NCI-H2107 (cell line): ENCODE measurements at places on chromosomes 6 and 20.

DNA sequence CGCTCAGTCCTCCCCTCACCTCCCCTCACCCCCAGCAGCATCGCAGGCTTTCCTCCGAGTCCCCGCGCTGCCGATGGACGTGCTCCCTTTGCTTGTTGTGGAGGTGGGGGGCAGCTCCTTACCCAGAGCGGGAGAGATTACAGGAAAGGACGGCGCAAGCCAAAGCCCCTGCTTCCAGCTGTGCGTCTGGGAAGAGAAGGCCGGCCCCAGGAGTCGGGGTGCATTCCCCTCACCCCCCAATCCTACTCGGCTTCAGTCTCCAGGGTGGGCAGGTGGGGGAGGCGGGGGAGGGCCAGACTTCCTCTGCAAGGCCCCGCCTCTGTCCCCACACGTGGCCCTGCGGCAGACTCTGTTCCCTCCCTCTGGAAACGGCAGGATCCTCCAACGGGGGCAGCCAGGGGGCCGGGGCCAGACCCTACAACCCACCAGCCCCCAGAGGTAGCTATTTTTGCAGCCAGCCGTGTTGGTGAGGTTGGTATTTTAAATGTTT, 43.6 kb downstream of the NTSR1 start:
- DNase-seq: no peak

DNA sequence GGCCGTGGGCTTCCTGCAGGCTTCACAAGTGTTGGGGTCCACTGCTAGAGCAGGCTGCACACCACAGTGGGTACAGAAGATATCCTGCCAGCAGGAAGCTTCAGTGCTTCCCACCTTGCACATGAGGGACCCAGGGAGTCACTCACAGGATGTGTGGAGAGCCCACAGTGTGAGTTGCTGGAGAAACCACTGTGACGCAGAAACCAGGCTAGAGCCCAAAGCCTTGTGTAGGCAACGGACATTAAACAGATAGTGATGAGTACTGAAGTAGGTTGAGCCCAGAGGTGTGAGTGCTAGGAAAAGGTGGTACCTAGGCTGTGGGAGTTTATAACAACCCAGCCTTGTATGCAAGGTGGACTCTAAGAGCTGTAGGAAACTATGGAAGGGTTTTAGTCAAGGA, 18.9 kb upstream of the DEF6 start:
- no peak for DNase-seq

DNA sequence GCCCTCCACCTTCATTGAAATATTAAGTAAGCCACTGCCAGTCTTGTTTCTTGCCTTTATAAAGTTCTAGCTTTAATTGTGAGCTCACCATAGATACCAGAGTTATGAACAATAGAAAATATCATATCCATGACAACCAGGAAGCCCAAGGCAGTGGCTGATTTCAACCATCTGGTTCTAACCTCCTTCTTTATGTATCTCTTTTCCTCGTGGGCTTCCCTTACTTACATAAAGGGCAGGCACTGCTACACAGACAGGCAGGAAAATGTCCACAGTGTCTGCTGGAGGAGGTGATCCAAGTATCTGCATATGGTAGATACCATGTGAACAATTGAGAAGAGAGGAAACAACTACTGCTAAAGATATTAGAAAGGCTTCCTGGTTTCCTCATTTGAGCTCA, 65.2 kb upstream of the PRND start:
- DNase-seq: no peak

GRCh38 chr6:166588691-166589336, 2.3 kb upstream of the RAMACL start:
- no peak for DNase-seq

- no peak for DNase-seq
Observed at GRCh38 chr6:154614641-154615040, 104.2 kb upstream of the CNKSR3 start.

- no peak for DNase-seq
Observed at GRCh38 chr6:154363821-154364220, 7.2 kb upstream of the IPCEF1 start.

DNA sequence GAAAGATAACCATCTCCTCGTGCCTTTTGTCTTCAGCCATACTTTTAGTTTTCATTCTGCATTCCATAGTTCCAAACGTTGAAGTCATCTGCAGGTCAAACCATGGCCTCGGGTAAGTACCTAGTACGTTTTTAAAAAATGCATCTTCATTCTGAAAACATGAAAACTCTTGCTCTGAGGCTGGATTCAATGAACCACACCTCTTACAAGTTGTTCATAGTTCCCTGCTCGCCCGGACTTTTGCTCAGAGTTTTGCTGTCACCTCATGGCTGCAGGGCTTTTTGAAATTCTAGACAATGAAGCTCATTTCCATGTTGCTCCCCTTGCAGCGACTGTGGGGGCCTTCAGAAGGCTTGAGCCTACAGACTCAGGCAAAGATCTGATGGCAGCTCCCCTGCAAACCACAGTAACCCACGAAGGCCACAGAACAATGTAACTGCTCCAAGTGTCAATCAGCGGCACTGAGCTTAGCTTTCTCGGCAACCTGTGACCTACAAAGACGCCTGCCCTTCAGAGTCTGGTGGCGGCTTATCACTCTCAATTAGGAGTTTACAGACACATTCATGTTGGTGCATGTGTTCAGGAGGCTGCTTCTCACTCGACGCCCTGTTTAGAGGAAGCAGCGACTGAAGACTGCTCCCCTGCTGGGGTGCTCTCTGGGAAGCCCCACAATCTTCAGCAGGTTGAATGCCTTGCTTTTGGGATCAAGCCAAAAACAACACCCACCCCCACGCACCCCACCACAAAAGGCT, 61.2 kb downstream of the FOXC1 start:
- DNase-seq: no peak

DNA sequence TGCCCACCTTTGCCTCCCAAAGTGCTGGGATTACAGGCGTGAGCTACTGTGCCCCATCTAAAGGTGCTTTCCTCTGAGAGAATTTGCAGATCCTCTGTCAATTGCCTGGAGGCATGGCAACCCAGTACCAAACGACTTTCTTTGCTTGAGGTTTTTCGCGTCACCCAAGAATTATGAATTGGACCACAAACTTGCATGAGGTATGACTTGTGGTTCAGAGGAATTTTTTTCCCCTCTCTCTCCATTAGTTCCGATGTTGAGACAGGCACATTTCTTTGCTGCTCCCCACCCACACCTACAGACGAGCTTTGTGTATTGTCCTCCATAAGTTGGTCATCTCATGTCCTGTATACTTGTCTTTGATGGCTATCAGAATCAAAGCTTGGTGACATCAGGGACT, 11.8 kb upstream of the SCAF8 start:
- no peak for DNase-seq

- DNase-seq: no peak
Observed at GRCh38 chr20:46767127-46767761, 57.8 kb downstream of the SLC2A10 start.

DNA sequence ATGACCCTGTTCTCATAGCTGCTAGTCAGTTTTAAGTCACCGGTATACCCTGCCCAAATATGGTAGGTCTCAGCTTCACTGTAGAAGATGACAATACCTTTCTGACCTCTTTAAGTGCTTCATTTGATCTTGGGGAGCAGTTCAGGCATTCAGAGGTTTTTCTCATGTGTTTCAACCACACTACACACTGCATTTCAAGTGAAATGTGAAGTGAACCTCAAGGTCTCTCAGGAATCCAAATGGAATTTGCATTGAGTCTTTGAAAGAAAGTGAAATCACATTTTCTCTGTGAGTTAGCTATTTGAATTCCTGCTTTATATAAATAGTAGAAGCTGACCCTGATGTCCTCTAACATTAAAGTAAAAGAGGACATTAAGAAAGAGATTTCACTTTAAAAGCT, 461.6 kb downstream of the ADGRB3 start:
- DNase-seq: no peak

DNA sequence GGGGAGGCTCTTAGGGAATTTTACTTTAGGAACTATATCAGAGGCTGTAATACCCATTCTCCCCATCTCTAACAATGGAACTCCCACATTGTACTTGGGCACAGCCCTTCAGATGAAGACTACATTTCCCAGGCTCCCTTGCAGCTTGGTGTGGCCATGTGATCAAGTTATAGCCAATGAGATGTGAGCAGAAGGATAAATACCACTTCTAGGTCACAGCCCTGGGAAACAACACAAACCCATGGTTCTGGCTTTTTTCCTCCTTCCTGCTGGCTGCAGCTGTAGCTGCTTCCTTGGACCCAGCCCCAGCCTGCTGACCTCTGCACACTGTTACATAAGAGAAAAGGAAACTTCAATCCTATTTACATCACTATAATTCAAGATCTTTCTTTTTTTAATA, 445.9 kb upstream of the JARID2 start:
- no peak for DNase-seq

GRCh38 chr6:15366003-15366535, 120.2 kb downstream of the JARID2 start:
- no peak for DNase-seq

GRCh38 chr6:19083801-19084200, 696.7 kb downstream of the RNF144B start:
- no peak for DNase-seq

DNA sequence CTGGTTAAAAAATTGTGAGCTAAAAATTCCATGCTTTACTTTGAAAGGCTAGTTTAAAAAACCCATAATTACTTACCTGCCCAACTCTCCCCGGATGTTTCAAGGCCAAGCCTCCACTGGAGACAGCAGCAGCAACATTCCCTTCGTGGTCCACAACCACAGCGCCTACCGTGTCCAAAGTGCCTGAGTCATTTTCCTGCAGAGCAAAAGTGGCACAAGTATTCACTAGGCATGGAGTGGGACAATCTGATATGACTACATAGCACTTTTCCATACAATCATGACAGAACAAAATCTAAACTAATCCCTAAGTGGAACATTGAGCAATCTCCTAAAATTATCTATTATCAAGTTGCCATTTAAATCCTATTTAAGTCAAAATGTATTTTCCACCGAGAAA, 104.8 kb downstream of the TASP1 start:
- no peak for DNase-seq

DNA sequence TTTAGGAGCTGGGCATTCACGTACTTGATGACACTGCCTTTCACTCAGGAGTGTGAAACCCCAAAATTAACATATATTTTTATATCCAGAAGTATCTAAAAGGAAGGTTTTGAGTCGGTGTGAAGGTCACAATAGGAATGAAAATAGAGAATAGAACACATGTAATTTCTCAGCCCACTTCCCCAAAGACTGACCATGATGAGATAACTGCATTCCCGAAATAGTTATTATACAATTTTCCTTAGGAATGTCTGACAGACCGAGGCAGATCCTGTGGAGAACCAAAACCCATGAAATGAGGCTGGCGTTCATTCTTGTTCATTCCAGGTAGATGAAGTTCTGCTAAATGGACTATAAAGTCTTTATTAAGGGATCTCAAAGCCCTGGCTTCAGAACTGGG, 10.3 kb downstream of the NSFL1C start:
- DNase-seq: no peak

GRCh38 chr6:109448615-109449014, 7.0 kb downstream of the MICAL1 start:
- DNase-seq: no peak
